ENCODE measurements at places on chromosomes 7 and 10.

GRCh38 chr10:57320416-57320815 is 947.3 kb downstream of the IPMK start:
- DNase-seq = no peak

DNA sequence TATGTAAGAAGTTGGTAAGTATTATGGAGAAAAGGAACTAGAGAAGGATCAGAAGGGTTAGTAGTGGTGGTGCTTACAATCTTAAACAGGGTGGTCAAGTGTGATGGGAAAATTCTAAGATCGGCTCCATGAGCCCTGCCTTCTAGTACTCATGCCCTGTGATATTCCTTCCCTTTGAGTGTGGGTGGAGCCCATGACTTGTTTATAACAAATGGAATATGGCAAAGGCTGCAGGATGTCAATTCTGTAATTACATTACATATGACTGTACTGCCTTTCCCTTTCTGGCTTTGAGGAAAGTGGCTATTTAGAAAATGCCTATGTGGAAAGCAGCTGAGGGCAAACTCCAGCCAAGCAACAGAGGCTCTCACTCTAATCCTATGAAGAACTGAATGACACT is 309.6 kb downstream of the AGMO start:
- no peak for DNase-seq

GRCh38 chr7:31893365-31893764 is 176.8 kb downstream of the PDE1C start:
- DNase-seq = no peak

DNA sequence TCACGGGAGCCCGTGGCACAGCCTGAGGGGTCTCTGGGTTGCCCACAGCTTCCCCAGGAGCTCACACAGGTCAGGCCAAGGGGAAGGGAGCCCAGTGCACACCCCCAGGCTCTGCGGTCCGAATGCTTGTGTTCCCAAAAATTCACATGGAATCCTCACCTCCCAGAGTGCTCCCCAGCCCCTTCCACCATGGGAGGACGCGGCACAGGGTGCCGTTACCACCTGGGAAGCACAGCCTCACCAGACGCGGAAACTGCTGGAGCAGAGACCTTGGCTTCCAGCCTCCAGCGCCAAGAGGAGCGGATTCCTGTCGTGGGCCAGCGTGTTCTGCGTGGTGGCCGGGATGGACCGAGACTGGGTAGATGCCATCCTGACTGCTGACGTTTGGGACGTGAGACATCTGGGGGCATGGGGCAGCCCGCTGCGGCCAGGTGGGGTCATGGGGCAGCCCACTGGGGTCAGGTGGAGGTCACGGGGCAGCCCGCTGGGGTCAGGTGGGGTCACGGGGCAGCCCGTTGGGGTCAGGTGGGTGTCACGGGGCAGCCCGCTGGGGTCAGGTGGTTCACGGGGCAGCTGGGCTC is 149.4 kb downstream of the WDR37 start:
- no peak for DNase-seq

GRCh38 chr7:31362401-31362800 is 21.9 kb upstream of the NEUROD6 start:
- DNase-seq = no peak

- no peak for DNase-seq
These were observed 153.7 kb downstream of the FANK1 start for GRCh38 chr10:126049759-126050700.

GRCh38 chr7:84535580-84536270 is 341.1 kb upstream of the SEMA3A start:
- DNase-seq = no peak

GRCh38 chr10:87675396-87676376 is 16.0 kb downstream of the PAPSS2 start:
- no peak for DNase-seq

DNA sequence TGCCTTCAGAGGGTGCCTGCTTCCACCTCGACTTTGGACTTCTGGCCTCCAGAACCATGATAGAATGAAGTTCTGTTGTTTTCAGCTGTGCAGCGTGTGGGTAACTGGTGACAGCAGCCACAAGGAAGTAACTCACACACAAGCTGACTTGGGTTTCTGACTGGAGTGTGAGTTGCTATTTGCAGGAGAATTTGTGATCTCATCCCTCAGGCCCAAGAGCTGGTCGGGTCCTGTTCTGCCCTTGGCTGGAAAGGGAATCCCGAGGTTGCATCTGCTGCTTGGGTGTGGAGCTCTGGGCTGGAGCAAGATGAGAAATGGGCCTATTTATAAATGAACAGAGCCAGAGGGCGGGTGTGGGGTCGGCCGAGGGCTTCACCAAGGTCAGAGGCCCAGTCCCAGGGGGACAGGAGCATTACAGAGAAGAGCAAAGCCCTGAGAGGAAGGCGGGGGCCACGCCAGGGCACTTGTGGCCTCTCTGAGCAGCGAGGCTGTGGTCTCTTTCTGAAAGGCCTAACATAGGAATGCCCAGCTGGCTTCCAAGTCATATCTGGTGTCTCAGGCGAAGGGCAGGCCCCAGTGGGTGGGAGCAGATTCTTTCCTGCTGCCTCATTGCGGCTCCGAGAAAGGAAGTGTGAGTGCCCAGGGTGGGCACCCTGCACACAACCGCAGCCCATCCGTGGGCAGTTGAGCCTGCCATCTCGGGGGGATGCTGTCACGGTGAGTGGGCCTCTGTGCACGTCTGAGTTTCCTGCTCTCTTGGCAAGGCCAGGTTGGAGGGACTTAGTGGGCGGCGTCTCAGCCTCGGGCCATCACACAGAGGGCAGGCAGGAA is 26.5 kb upstream of the C10orf71 start:
- no peak for DNase-seq

DNA sequence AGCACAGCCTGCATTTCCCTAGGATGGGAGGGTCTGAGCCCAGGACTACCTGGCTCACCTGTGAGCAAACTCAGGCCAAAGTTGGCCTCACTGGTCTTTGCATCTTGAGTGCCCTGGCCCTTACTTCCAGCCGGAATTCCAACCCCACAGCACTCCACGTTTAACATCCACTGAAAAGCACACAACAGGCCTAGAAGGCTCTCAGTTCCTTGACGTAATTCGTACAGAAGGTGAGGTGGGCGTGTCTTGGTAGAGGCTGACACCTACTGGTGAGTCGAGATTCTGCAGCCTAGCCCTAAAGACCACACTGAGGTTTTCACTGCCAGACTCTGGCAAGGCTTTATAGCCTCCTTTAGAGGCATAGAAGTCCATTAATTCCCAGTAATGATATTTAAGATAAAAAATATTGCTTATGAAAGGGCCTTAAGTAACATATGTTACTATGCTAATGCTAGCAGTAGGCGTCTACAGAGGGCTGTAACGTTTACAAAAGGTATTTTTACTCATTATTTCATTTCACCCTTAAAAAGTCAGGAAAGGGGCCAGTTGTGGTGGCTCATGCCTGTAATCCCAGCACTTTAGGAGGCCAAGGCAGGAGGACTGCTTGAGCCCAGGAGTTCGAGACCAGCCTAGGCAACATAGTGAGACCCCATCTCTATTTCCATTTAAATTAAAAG is 95.8 kb downstream of the HIP1 start:
- peak; percentile 56 for DNase-seq

- no peak for DNase-seq
These were observed 212.0 kb downstream of the DNAJB6 start for GRCh38 chr7:157548691-157549303.

- DNase-seq = no peak
These were observed 43.6 kb downstream of the FBXW4 start for GRCh38 chr10:101651336-101651735.

DNA sequence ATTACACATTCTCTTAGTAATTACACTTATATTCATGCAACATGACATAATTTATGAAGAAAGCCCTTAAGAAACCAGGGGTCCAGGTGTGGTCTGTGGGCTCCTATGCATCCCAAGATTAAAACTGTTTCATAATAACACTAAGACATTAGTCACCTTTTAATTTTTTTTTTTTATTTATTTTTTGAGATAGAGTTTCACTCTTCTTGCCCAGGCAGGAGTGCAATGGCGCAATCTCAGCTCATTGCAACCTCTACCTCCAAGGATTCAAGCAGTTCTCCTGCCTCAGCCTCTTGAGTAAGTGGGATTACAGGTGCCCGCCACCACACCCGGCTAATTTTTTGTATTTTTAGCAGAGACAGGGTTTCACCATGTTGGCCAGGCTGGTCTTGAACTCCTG is 12.5 kb downstream of the GDI2 start:
- DNase-seq = no peak

- no peak for DNase-seq
These were observed 108.0 kb downstream of the CREB5 start for GRCh38 chr7:28520074-28521015.

DNA sequence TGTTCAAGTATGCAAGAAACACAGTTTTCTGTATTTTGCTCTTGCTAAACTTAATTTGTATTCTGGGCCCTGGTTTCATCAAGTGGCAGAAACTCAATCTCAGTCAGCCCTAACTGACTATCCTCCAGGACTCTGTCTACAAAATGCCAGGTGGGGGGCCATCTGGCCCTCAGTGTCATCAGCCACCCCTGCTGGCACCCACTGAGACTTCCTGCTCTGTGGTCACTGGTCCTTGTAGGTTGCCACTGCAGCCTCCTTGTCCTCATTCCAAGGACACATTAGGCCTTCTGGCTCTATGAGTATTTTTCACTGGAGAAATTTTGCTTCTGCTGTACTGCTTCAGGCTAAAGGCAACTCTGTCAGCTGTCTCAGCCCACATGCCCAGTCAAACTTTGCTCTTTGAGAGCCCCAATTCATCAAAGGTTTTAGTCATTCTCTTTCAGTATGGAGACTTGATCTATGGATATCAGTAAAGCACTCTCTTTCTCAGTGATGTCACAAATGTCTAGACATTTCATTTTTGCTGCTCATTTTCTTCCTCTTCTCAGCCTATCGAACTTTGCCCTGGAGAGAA is 163.6 kb downstream of the KCND2 start:
- no peak for DNase-seq

DNA sequence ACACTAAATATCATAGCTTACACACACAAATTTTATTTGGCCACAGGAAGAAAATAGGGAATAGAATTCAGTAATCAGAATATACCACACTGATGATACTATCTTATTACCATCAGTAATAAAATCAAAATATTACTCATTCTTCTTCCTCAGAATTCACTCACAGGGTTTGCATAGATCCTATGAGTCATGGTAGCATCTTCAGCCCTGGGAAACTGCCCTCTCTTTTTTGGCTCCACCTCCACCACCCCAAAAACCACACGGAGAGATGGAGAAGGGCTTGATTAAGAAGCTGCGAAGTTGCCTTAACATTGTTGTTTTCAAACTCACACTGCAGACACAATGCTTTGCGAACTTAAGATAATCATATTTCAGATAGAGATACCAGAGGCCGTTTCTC is 154.1 kb upstream of the AHR start:
- peak; percentile 62 for DNase-seq

DNA sequence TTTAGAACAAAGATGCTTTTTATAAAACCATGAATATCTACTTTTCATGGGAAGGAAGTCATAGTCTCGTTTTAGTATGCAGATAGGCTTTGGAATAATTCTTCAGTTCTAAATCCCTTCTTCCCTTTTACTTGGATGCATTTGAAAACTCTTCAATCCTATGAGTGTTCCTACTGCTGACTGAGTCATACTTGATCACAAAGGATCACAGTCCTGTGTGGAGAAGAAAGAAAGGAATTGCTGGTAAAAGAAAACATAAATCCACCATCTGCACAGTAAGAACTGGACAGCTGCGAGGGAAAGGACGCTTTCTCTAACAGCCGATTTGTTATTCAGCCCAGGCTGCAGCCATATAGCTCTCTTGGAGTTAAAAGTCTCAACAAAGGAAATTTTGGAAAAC is 209.9 kb downstream of the SEMA3E start:
- no peak for DNase-seq

DNA sequence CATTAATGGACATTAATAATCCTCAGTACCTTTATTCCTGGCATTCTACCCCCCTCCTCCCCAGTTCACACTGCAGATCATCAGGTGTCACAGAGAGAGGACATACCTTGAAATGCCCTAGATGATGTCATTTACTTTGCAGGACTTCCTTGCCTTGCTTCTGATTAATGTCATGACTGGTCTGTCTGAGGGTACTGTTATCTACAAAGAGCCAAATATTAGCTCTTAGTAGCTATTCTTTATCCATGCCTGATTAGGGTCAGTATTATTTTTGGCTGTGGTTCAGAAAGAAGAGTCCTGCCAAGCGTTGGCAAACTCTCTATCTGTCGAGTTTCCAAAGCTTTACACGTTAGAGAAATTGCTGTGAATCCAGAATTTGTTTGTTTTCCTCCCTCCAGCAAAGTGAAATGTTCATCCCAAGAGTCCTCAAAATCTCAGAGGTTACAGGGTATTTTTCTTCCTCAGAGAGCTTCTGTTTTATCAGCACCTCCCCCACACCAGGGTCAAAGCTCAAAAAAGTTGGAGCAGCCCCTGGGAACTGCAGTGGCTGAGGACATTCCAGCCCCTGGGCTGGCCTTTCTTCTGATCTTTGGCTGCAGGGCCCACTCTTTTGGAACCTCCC is 12.6 kb downstream of the SCD start:
- DNase-seq = no peak

DNA sequence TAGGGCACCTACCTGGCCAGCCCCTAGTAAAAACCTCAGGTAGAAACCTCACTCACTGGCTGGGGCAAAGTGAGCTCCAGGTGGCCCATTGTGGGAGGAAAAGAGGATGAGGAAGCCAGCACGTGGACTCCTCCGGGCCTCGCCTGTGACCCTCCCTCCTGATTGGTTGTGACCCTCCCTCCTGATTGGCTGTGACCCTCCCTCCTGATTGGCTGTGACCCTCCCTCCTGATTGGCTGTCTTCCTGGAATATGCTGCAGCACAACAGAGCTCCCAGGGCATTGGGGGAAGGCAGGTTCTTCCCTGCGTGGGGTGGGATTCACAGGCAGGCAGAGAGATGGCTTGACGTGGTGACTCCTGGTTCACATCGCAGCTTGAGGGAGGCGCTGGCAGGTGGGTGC is 343.0 kb downstream of the GLRX3 start:
- no peak for DNase-seq

- DNase-seq = no peak
These were observed 49.6 kb downstream of the SHH start for GRCh38 chr7:155762655-155763054.

DNA sequence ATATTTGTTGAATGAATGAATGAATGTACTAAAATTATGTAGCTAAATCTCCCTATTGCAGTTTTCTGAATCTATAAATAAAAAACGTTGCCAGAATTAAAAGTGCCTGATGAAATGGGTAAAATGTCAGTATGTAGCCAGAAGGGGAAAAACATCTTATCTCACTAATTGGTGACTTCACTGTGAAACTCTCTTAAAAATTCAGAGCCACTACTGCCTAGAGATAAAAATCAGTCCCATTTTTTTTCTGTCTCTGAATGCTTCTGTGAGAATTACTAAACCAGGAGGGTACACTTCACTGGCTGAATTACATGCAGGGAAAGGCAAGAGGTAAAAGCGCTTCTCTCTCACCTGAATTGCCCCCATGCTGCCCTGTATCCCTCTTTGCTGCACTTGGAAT is 69.6 kb upstream of the HPS1 start:
- no peak for DNase-seq

GRCh38 chr7:44310221-44310848 is 15.1 kb downstream of the CAMK2B start:
- DNase-seq = no peak

Measured in activated CD4-positive, alpha-beta T cell treated with anti-CD3 and anti-CD28 coated beads, Interleukin-2, amount 50 U/mL, for 4 hours (primary cell).